ENCODE measurements at places on chromosomes 5 and 9.

DNA sequence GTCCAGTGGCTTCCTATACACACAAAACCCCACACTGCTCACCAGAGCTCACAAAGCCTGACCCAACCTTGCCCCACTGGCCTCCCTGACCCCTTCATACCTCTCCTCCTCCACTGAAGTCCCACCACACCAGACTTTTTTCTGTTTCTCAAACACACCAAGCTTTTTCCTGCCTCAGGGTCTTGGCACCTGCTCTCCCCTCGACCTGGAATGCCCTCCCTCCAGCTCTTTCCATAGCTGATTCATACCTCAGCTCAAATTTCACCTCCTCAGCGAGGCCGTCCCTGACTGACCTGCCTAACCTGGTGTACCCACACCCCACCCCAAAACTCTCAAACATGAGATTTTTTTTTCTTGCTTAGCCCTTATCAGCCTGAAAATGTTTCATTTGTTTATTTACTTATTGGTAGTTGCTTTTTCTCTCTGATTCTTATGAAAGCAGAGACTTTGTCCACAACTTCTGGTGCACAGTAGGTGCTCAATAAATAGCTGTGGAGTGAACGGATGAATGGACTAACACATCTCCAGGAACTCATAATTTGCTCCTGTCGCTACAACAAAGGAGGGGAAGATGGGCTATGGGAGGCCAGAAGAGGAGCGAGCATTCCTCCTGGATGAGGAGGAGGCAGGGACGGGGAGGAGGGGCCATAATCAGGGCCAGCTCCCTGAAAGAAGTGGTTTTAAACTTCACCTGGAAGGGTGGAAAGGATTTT is 84.3 kb downstream of the SH3TC2 start:
- no peak for DNase-seq

GRCh38 chr5:1686016-1686802 is 113.4 kb downstream of the MRPL36 start:
- DNase-seq = no peak

DNA sequence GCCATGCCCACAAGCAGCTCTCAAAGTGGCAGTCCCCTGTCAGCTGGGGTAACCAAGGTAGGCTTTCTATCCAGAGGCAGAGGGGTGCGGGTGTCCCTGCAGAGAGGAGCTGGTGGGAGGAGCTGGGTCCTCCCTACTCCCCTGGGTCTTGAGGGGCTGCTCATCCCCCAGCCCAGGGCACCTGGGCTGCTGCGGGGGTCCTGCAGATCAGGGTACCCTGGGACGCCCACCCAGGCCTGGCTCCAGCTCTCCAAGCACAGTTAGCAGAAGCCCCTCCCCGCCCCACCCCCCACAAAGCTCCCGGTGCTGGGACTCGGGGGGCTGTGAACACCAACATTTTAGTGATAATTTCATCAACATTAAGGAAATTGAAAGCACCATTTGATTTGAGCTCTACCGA is 29.8 kb downstream of the VAV2 start:
- DNase-seq = no peak

DNA sequence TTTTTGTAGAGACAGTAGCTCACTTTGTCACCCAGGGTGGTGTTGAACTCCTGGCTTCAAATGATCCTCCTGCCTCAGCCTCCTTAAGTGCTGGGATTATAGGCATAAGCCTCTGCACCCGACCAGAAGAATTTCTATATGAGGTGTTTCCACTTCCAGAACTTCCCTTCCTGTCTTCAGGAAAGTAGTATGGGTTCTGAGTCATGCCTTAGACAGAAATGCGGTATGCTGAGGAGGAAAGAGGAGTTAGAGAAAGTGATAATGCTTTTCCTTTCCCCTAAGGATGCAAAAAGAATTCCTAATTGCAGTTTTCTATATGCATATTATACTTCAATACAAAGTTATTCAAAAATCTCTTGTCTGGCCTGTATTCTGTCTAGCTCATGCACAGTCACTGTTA is 16.4 kb upstream of the ADAMTSL1 start:
- no peak for DNase-seq

DNA sequence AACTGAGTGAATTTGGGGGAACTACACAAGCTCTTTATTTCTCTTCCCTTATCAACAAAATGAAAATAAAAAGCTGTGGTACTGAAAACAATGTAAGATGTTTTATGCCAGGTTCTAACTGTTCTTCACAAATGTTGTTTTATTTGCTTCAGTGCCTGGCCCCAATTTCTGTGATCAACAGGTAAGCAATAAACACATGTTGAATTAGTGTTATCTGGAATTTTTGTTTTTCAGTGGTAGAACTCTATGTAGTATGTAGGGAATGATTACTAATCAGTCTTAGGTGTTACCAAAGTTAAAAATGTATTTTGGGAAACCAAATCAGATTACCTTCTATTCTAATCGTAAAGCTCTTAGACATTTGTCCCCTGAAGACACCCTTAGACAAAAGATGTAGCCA is 7.5 kb upstream of the DPYSL3 start:
- no peak for DNase-seq

DNA sequence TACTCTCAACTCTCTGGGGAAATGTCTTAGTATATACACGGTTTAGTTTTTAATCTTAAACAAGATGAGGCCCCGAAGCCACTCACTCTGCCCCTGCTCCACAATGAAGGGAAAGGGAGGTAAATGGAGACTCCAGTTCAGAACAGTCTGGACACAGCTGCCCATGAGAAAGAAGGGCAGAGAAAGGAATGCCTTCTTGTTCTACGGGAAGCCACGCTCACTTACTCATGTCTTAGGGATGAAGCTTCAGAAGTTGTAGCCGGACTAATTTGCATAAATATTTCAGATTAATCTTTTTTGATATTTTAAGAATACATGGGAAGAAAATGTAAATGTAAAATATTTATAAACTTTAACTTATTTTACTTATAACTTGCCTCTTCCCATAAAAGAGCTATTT is 94.0 kb downstream of the COL23A1 start:
- no peak for DNase-seq

DNA sequence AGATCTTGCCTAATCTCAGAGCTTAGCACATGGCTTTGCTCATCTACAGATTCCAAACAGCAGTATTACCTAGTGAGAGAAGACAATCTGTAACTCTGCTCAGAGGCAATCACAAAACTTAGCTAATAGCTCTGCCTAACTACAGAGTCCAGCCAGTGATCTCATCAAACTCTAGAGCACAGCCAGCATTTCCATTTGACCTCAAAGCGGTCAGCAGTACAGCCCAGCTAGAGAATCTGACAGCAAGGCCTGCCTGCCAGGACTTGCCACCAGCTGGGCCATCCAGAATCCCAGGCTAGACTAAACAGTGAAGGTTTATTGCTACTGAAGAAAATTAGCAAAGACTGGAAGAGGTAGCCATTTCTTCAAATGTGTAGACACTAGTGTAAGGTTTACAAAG is 217.9 kb upstream of the VLDLR start:
- no peak for DNase-seq

- DNase-seq = no peak
These were observed 78.3 kb downstream of the FBXL17 start for GRCh38 chr5:108303611-108304010.

DNA sequence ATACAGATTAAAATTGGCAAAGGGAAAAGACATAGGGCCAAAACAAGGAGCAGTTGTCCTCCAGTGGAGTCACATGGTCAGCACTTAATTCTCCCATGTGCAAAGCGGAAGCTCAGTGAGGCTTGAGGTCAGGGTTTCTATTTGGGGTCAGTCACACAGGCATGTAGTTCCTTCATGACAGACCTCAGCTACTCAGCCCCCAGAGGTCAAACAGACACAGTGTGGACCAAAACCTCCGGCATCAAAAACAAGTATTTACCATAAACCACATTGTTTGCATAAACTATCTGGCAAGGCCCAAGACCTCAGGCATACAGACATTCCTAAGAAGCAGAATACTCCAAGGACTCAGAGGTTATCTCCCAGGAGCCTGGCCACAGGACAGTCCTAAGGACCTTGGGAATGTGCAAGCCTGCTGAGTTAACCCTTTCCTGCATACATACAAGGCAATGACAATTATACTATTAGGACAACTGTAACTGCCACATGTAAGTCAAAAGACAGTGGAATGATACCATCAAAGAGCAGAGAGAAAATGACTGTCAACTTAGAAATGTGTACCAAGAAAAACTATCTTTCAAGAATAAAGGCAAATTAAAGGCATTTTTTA is 28.7 kb upstream of the FNIP1 start:
- no peak for DNase-seq

GRCh38 chr5:55306641-55307382 is 682 bp downstream of the DHX29 start:
- no peak for DNase-seq

DNA sequence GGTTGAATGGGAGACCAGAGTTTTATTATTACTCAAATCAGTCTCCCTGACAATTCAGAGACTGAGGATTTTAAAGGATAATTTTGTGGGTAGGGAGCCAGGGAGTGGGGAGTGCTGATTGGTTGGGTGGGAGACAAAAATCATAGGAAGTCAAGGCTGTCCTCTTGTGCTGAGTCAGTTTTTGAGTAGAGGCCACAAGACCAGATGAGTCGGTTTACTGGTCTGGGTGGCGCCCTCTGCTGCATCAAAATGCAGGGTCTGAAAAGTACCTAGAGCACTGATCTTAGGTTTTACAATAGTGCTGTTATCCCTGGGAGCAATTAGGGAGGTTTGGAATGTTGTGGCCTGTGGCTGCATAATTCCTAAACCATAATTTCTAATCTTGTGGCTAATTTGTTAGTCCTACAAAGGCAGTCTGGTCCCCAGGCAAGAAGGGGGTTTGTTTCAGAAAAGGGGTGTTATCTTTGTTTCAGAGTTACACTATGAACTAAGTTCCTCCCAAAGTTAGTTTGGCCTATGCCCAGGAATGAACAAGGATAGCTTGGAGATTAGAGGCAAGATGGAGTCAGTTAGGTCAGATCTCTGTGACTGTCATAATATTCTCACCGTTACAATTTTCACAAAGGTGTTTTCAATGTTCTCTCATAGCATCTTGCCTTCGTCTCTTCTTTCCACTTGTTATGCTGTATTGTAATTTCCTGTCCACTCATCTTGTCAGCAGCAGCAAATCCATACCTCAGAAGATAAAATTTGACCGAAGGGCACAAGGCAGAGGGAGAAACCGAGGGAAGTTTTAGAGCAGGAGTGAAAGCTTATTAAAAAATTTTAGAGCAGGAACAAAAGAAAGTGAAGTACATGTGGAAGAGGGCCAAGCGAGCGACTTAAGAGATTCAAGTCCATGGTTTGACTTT is 59.2 kb upstream of the CLINT1 start:
- DNase-seq = no peak

GRCh38 chr9:137387114-137387890 is 35.7 kb downstream of the EXD3 start:
- DNase-seq = no peak

DNA sequence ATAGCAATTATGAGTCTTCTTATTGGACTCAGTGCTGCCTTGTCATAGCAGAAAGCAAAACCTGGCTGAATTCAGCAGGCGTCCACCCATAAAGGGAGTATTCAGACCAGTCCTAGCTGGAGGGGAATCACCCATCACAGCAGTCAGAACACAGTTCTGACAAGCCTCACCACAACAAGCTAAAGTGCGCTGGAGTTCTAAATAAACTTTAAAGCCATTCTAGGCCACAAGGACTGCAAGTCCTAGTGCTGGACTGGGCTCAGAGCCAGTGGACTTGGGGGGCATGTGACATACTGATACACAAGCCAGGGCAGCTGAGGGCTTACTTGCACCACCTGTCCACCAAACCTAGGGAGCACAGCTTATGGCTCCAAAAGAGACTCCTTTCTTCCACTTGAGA is 115.3 kb upstream of the PCSK5 start:
- DNase-seq = no peak

DNA sequence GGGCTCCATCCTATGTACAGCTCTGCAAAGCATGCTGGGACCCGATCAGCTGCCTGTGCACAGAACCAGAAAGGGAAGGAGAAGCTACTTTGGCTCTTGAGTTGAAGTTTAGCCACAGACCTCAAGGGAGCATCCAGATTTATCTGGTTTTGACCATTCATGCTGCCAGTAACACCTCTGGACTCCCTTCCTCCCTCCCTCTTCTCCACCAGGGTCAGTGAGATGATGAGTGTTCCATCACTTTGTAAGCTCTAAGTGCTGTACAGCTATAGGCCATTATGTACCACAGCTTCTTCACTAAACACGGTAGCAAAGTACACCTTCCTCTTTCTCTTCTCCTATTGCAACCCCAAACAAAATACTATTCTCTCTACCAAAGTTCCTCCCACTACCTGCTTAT is 77.9 kb downstream of the GLIS3 start:
- DNase-seq = no peak

GRCh38 chr5:82106207-82106606 is 134.4 kb downstream of the ATG10 start:
- no peak for DNase-seq

GRCh38 chr5:1515921-1516571 is 7.7 kb downstream of the LPCAT1 start:
- DNase-seq = no peak

DNA sequence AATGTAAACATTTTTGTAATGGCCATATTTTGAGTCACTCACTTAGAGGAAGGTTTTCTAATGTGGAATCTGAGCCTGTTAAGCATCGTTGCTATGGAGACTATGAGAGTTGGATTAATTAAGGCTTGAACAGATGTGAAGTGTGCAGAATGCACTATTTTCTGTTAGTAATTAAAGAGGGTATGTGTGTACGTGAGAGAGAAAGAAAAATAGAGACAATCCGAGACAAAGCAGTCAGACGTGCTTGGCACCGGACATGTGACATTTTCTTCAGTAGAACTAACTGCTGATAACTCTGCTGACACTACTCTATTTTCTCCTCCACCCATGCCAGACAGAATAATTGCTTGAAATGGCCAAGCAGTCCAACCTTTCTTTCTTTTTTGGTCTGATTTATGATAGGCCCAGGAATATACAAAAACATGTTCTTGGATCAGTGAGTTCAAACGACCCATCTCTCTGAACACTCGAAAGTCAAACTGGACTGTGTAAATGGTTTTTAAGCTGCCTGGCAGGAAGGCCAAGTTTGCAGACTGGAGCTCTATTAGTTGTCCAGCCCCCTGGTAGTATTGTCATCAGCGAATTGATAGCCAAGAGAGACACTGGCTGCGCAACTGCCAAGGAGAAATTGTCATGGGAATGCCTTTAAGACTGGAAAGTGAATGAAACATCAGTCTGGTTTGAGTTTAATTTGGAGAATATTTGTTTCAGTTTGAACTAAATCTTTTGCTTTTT is 322.1 kb downstream of the ARHGEF28 start:
- DNase-seq = no peak

DNA sequence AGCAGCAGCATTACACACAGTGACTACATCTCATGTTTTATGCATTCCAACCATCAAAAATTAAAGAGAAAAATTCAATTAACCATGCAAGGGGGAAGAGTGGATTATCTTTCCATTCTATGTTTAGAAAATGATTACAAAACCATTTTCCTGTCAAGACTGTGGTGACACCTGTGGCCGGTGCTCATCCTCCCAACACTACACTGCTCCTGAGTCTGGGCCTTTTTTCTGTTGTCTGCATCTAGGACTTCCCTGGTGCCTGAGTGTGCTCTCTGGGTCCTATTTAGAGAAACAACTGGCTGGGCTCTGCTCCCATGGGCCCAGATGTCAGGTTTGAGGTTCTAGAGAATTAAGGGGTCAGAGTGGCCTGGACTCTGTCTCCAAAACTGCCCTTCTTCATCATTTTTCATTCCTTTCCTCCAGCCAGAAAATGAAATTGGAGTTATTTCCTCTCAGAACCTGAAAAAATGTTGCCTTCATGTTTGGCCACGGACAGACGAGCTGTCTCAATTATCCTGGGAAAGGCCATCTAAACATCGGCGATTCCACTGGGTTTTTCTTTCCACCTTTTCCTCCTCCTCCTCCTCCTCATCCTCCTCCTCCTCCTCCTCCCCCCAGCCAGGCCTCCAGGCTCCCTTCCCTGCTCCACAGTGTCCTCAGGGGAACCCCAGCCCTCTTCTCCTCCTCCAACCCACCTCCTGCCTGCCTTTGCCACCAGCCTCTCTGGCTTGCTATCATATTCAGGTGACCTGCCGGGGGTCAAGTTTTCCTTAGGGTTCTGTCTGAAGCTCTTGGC is 11.4 kb upstream of the ARSI start:
- no peak for DNase-seq

All from nucleus accumbens (tissue), 56 donors.